ENCODE measurements at places on chromosomes 6 and 20.

GRCh38 chr20:10402938-10403608 lies 30.9 kb downstream of the MKKS start:
- no peak for DNase-seq

- no peak for DNase-seq
Measured at GRCh38 chr6:143836150-143836549, 7.0 kb upstream of the LTV1 start.

GRCh38 chr20:49635166-49635565 lies 67.2 kb upstream of the PTGIS start:
- DNase-seq, result no peak

- DNase-seq, result no peak
Measured at GRCh38 chr6:24761851-24762250, 12.9 kb upstream of the GMNN start.

GRCh38 chr6:44407951-44408670 lies 20.6 kb downstream of the CDC5L start:
- no peak for DNase-seq

GRCh38 chr20:52941808-52942207 lies 30.4 kb upstream of the TSHZ2 start:
- no peak for DNase-seq

Measured in neural progenitor cell (in vitro differentiated cells).